ENCODE measurements at places on chromosomes 4 and X.

DNA sequence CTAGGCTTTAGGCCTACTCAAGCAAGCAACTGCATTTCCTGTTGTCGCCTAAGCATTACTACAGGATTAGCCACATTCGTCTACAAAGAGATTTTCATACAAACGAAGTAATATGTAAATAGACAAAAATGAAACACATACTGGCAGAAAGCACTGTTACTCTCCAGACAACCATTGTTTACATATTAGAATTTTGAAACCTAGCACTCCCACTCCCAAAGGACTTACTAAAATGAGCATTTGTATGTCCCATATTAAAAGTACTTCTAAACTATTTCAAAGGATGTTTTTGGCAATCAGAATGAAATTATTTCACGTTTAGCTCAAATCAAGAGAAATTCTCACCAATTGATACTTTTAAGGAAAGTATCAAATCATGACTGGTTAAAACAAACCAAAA, 570.8 kb downstream of the PRR32 start:
- no peak for DNase-seq

DNA sequence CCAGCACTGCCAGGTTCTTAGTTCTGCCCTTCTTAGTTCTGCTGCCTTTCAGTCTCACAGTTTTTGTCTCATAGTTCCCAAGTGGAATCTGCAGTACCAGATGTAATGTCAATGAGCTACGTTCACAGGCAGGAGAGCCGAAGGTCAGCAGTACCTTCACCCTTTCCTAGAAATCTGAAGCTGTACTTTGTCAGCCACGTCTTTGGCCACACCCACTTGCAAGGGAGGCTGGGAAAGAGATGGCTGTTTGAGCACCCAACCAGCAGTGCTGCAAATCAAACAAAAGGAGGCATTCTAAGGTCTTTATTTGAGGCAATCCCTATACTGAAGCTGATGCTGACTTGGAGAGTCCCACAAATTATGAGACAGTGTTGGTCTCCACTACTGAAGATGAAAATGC, 199.1 kb upstream of the NPY2R start:
- DNase-seq, result no peak

DNA sequence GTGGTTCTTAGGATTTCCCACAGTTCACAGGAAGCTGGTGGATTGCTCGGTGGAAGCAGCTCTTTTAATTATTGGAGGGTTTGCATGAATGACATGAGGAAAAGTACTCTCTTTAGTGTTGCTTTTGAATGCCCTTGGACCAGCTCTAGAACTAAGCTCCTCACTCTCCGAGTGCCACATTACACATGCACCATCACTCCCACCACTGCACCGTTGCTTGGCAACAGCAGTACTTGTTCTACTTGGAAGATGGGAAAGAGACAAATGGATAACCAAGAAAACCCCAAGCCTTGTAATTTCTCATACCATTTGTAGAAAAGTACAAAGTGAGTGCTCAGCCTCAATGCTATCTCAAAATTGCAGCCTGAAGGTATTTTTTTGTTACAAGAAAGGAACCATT, 620.2 kb upstream of the BOD1L1 start:
- DNase-seq, result no peak

- DNase-seq, result no peak
Measured at GRCh38 chr4:6403400-6403685, 69.1 kb downstream of the PPP2R2C start.

DNA sequence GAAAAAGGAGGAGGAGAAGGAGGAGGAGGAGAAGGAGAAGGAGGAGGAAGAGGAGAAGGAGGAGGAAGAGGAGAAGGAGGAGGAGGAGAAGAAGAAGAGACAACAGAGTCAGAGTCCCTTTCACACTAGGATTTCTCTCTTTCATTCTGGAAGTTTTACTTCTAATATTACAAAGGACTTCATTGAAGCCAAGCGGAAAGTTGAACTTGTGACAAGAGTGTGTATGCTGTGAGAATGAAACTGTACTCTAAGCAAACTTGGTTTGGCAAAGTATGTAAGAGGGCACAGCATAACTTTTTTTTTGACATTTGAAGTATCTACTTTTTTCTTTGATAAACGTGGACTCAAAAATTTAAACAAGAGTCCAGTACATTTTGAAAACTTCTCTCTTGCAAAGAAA, 48.0 kb downstream of the CXCL8 start:
- no peak for DNase-seq

DNA sequence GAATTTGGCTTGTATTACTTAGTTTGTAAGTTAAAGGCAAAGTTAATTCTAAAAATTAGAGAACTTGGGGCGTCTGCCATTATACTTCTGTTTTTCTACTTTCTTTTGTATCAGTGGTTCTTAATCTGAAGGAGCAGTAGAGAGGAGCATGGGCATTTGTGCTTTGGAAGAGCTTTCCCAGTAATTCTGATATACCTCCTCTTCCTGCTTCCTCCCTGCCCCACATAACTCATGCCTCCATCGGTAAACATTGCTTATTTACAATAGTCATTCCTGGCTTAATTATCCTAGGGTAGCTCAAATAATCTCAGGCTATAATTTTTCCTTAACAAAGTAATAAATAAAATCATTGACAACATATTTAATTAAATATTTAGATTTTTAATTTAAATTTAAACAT, 37.1 kb upstream of the SPARCL1 start:
- no peak for DNase-seq

DNA sequence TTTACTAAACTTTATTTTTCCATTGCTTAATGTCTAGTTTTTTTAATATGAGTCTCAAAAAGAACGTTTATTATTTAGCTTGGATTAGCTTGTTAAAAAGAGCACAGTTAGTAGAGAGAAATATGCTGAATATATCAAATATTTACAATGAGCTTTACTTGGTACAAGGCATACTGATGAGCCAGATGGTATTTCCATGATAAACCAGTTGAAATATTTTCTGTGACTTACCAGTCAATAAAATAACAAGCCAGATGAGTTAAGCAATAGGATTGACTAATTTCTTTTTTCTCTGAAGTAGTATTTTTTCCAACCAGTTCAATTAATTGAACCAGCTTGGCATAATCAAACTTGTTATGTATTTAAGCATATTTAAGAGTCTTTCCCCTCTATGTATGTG, 134.1 kb downstream of the KLHL34 start:
- no peak for DNase-seq

GRCh38 chrX:118528071-118528737, 32.6 kb downstream of the DOCK11 start:
- DNase-seq, result peak; percentile 57

DNA sequence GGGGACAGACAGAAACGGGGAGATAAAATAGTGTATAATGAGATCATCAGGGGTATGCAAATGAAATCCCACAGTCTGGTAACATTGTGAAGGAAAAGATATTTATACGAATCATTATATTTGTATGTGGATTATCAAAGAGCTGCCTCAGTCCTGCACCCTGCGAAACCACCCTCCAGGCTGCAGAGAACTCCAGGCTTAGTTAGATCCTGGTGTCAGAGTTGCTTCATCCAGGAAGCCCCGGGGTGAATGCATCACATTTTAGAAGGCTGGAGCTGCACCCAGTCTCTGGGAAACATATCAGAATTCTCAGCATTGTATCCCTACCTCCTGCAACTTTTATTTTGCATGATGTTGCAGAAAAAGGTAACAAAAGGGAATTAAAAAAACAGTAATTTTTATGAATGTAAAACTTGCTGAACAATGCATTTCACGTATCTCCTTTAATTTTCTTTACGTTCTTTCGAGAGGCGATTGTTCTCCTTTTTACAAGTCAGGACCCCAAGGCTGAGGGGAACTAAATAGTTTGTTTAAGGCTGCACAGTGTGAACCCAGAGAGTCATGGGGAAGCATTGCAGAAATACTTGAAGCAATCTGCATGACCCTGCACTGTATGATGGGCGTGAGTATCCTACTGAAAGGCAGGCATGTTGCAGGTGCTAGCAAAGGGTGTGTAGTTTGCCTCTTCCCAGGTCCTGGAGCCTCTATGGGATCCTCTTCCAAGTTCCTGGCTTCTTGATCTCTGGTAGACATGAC, 299.5 kb upstream of the CLNK start:
- no peak for DNase-seq

All from CD4-positive, alpha-beta T cell treated with Interleukin-6 at 100 ng/mL for 8 hours (primary cell).